PC-9 (cell line): ENCODE measurements at places on chromosomes 1 and 21. TPM values are rescaled to one million over a fixed set of nuclear protein-coding genes. Genes with fewer than 3 reads are reported as not detected.

- no peak for DNase-seq
- H3K27me3 ChIP-seq, result peaks cover 5% of the 10 kb centered on the region; the same call in 1 of the 2 replicates
- no peaks in the 10 kb centered on the region for H3K4me1 ChIP-seq
- H3K36me3 ChIP-seq, result no peaks in the 10 kb centered on the region
- no peak overlapping the region for H3K4me3 ChIP-seq
Observed at GRCh38 chr1:215084621-215085020, 2.1 kb downstream of the KCNK2 start.

- H3K27ac ChIP-seq, result no peak overlapping the region
- H3K27me3 ChIP-seq, result no peaks in the 10 kb centered on the region
- no peak for DNase-seq
- no peak overlapping the region for H3K4me3 ChIP-seq
- H3K4me1 ChIP-seq, result no peaks in the 10 kb centered on the region
Observed at GRCh38 chr1:99886841-99887240, 36.7 kb downstream of the AGL start.

DNA sequence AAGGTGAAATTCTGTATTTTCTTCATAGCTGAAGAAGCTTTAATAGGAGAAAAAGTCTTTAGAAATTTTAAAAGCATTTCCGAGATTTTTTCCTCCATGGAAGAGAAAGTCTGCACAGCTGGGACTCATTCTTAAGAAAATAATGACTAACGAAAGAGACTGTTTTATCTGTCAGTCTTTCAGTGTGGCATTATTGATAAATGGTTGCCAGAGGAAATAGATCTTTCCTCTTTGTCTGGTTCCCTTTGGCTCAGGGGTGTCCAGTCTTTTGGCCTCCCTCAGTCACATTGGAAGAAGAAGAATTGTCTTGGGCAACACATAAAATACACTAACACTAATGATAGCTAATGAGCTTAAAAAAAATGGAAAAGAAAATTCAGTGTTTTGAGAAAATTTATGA is 49.9 kb downstream of the KDM1A start:
- DNase-seq, result no peak
- peaks cover 60% of the 10 kb centered on the region for H3K36me3 ChIP-seq
- H3K27ac ChIP-seq, result no peak overlapping the region
- no peak overlapping the region for H3K4me3 ChIP-seq
- H3K27me3 ChIP-seq, result no peaks in the 10 kb centered on the region

Gene B3GALT5
- 0.09 and 0.25 TPM in 2 replicates for total RNA-seq

GRCh38 chr1:113233441-113233840 is 156.9 kb upstream of the MAGI3 start:
- no peak overlapping the region for H3K27ac ChIP-seq
- H3K36me3 ChIP-seq, result no peaks in the 10 kb centered on the region
- H3K4me3 ChIP-seq, result no peak overlapping the region

Gene ADAMTSL4
- total RNA-seq, result 67.9 and 76.7 TPM in 2 replicates

- H3K4me1 ChIP-seq, result no peaks in the 10 kb centered on the region
- H3K27me3 ChIP-seq, result peaks cover 11% of the 10 kb centered on the region
- no peak overlapping the region for H3K27ac ChIP-seq
Observed at GRCh38 chr1:58065520-58065919, 481.0 kb downstream of the OMA1 start.

Gene RPS6KC1
- total RNA-seq, result 14.5 and 16.4 TPM in 2 replicates

Gene LIN28A
- total RNA-seq, result not detected in 2 replicates
